ENCODE measurements at places on chromosomes 1 and 21.

DNA sequence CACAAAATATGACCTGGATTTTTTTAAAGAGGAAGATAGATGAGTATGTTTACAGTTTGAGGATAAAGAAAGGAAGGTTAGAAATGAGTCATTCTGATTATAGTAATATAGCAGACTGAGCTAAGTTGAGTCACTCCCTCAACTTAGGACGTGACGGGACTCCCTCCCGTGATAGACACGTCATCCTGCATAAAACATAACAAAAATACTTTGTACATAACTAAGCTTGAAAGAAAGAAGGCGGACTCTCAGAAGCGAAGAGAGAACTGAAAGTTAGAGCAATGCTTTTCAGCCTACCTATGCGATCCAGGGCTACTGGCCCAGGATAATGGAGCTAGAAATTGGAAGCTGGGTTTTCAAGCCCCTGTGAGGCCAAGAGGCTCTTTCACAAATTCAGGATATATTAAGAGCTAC, 53.0 kb upstream of the DESI2 start:
- no peak for DNase-seq

DNA sequence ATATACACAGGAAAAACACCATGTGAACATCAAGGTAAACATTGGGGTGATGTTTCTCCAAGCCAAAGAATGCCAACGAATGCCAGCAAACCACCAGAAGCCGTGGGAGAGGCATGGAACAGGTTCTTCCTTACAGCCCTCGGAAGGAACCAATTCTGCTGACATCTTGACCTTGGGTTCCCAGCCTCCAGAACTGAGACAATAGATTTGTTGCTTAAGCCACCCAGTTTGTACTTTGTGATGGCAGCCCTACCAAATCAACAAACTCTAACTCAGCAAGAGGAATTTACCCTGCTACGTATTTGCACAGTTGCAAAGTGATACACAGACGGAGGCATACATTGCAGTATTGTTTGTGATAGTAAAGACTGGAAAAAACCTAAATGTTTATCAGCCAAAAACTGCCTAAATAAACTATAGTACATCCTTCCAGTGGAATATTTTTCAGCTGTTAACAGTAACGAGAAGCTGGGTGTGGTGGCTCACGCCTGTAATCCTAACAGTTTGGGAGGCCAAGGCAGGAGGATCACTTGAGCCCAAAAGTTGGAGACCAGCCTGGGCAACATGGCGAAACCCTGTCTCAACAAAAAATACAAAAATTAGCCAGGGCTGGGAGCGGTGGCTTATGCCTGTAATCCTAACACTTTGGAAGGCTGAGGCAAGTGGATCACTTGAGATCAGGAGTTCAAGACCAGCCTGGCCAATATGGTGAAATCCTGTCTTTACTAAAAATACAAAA, 12.5 kb upstream of the ZC3H12A start:
- no peak for DNase-seq

- no peak for DNase-seq
These were observed 70.9 kb upstream of the HMCN1 start for GRCh38 chr1:185663332-185663731.

- no peak for DNase-seq
These were observed 195.6 kb upstream of the CAMK1G start for GRCh38 chr1:209387969-209388329.

- no peak for DNase-seq
These were observed 1.4 kb downstream of the WDTC1 start for GRCh38 chr1:27235827-27236226.

DNA sequence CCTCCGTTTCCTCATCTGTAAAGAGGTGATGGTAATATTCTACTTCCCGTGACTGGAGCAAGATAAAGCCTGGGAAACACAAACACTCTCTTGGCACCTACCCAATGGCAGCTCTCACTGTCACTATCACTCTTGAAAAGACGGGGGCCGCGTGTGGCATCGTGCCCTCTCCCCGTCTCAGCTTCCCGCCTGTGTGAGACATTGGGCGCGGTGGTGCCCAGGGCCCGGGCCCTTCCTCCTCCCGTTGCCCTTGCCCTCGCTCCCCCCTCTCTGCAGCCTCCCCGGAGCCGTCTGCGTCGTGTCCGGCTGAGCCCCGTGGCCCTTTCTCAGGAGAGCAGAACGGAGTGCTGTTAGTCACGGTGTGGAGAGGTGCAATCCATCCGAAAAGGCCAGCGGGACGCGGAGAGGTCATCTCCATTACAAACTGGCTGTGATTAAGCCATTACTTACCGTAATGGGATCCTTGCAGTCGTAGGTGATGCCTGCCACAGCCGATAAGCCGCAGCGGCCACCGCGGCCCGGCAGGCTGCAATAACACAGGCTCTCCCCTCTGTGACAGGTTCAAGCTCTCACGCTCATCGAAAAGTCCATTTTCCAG, 156.4 kb upstream of the ZC3H12A start:
- DNase-seq, result no peak

- DNase-seq, result no peak
These were observed 3.1 kb upstream of the SHISA4 start for GRCh38 chr1:201885531-201886075.
